NCI-H510A treated with DMSO at 0.1 percent for 48 hours (cell line): ENCODE measurements at places on chromosomes 11 and 22.

- peak; percentile 32 for DNase-seq
These were observed 364.2 kb downstream of the TENM4 start for GRCh38 chr11:79076526-79077115.

DNA sequence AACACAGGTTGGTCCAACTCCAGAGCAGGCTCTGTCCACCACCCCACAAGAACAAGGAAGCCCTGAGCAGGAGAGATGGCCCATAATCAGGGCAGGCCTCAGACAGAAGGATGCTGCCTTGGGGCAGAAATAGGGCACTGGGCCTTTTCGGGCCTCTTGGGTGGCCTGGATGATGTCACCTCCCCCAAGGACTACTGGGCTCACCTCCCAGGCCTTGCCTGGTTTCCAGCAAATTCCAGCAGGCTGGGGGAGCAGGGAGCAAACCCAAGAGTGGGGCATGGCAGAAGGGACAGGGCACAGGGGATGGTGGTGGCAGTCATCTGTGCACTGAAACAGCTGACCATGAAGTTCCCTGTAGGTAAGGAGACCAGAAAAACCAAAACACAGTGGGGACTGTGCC is 5.3 kb upstream of the NAA40 start:
- DNase-seq = no peak

- DNase-seq = no peak
These were observed 1477.9 kb downstream of the TBC1D22A start for GRCh38 chr22:48240148-48240934.

GRCh38 chr11:119618208-119618909 is 110.6 kb downstream of the NECTIN1 start:
- no peak for DNase-seq

- no peak for DNase-seq
These were observed 15.5 kb upstream of the TAB1 start for GRCh38 chr22:39383841-39384625.

DNA sequence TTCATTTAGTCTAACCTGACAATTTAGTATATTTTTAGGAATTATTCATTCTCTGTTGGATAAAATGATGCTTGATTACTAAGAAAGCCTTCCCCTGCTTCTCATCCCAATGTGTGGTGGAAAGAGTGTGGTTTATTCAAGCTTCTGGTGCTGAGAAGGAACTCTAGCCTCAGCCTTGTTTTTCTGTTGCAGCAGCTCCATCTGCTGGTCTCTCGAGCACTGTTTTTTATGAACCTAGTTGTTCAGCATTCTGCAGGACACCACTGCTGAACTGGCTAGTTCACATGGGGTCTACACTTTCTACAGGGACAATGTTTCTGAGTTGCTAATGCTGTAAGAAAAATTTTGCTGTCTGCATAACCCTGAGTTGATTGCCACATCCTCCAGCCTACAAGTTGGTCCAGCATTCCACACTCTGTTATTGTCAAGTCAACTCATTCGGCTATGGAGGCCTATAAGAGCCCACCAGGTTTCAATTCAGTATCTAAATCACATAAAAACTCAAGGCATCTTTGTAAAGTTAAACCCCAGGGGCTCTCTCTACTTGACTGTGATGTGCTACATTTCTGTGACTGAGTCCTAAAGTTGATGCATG is 14.3 kb downstream of the OR2AG2 start:
- peak; percentile 43 for DNase-seq
